Thyroid gland (tissue), 4 donors: ENCODE measurements at places on chromosomes 1 and 21. TPM values are rescaled to one million over a fixed set of nuclear protein-coding genes. Genes with fewer than 3 reads are reported as not detected.

GRCh38 chr1:206512851-206513180 lies 5.5 kb downstream of the RASSF5 start:
- H3K36me3 ChIP-seq, result no peaks in the 10 kb centered on the region
- peaks cover 47% of the 10 kb centered on the region for H3K4me1 ChIP-seq
- peak overlapping the region; percentile 54 for H3K27ac ChIP-seq
- H3K4me3 ChIP-seq, result no peak overlapping the region

DNA sequence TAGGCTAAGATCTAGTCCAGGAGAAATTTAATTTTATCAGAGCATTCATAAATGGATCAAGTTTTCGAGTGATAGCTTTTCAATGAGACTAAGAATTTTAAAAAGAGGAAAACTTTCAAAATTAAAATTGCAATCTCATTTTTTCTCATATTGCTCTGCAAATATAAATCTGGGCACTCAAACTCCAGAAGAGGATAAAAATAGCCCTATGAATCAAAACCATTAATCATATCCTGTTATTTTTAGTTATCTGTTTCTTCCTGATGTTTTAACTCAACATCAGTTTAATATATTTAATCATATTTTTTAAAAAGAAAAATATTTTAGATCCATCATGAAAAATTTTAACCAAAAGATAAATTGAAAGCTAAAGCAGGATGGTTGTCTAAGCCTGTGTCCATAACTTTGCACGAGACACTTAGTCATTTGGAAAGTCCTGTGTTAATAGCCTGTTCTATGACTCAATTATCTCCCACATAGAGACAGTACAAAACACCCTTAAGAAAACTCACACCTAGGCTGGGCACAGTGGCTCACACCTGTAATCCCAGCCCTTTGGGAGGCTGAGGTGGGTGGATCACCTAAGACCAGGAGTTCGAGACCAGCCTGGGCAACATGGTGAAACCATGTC lies 17.1 kb upstream of the PRRC2C start:
- no peaks in the 10 kb centered on the region for H3K27me3 ChIP-seq
- H3K27ac ChIP-seq, result no peak overlapping the region
- no peaks in the 10 kb centered on the region for H3K36me3 ChIP-seq
- DNase-seq, result no peak
- no peak overlapping the region for H3K4me3 ChIP-seq

DNA sequence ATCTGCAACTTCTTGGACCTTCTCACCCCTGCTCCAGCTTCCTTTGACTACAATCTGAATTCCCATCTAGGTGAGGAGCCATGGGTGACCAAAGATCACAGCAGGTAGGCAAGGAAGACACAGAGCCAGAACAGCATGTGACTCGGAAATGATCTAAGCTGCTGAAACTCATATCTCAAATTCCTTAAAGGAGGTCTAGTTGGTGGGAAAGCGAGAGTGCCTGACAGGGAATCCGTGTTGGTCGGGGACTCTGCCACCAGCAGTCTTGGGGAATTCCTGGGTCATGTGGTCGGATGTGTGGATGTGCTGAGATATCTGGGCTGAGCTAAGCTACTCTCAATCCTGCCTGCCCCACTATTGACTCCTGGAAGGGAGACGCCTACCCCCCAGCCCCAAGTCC lies 3.2 kb upstream of the NUAK2 start:
- H3K4me3 ChIP-seq, result no peak overlapping the region
- H3K27ac ChIP-seq, result no peak overlapping the region
- no peaks in the 10 kb centered on the region for H3K36me3 ChIP-seq

- no peak overlapping the region for H3K27ac ChIP-seq
- H3K27me3 ChIP-seq, result no peaks in the 10 kb centered on the region
- no peak overlapping the region for H3K4me3 ChIP-seq
These were observed 544 bp upstream of the ZP4 start for GRCh38 chr1:237891266-237891665.

DNA sequence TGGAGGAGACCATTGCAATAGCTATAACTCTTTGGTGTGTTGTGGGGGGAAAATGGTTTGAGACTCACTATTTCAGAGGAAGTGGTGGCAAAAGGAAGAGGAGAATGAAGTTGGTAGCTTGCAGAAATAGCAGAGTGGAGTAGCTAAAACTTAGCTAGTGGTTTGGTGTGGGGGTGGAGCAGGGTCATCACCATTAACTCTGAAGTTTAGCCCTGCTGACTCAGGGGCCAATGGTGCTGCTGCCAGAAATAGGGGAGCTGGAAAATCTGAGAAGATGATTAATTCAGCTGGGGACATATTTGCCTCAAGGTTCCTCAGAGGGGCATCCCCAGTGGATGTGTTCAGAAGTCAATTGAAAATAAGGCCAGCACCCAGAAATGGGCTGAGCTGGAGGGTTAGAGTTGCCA lies 65.4 kb downstream of the RUNX1 start:
- no peak overlapping the region for H3K27ac ChIP-seq
- H3K36me3 ChIP-seq, result no peaks in the 10 kb centered on the region
- no peak overlapping the region for H3K4me3 ChIP-seq
- H3K4me1 ChIP-seq, result no peaks in the 10 kb centered on the region
- DNase-seq, result no peak
- H3K27me3 ChIP-seq, result no peaks in the 10 kb centered on the region

Gene ELF3
- 8.5 TPM for total RNA-seq

Gene ARHGEF10L
- total RNA-seq, result 52.2 TPM
